ENCODE measurements at places on chromosomes 3 and 15.

GRCh38 chr3:109731639-109732473, 394.5 kb upstream of the DPPA4 start:
- DNase-seq: peak; percentile 68

DNA sequence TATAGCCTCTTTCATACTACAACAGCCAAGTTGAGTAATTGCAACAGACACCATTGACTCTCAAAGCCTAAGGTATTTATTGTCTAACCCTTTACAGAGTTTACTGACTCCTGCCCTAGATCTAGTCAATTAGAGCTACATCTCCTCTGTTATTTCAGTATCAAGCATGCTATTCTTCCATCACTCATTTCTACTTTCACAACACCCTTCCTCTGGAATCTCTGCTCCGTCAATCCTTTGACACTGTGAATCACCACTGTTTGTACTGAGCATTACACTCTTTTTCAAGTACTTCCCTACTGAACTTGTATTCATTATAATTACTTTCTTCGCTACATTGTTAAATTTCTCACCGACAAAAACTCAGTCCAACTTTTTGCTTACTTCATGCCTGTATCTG, 121.8 kb downstream of the ZNF609 start:
- DNase-seq: no peak

GRCh38 chr3:42490243-42490642, 12.2 kb upstream of the VIPR1 start:
- no peak for DNase-seq

- DNase-seq: no peak
Observed at GRCh38 chr3:82132210-82133069, 371.0 kb upstream of the GBE1 start.

GRCh38 chr15:74892313-74892712, 2.5 kb downstream of the MPI start:
- DNase-seq: no peak

GRCh38 chr15:56064152-56064551, 70.7 kb upstream of the NEDD4 start:
- no peak for DNase-seq

DNA sequence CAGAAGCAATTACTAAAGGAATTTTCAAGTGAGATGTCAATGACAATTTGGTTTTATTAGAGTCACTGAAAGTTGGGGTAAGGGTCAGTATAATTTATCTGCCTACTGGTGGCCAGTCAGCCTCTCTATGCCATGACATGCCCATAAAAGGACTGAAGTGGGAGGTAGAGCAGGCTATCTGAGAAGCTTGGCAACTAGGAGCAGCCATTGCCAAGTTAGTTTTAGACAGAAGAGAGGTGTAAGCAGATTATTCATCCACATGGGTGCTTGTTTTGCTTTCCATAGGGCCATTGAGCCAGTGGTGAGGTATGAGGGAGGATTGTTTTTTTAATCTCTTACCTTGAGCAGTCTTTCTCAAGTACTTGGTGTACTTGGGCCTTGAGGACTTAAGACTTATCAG, 8.1 kb upstream of the RBP1 start:
- DNase-seq: no peak

DNA sequence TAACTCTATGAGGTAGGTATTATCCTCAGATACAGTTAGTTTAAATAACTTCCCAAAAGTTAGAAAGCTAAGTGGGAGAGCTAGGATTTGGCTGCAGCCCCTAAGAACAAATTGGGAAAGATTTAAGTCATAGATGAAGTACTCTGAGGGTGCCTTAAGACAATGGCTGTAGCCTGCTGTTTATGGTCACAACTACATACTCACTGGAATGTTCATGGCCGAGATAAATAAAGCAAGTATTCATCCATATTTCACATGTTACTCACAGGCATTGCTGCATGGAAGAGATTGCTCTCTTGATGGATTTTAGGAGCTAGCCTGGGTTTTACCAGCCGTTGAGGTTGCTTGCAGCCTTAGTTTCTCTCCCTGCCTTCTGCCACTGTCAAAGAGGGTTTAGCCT, 145.0 kb downstream of the CMSS1 start:
- no peak for DNase-seq

- no peak for DNase-seq
Observed at GRCh38 chr3:184846496-184846895, 34.5 kb downstream of the VPS8 start.

DNA sequence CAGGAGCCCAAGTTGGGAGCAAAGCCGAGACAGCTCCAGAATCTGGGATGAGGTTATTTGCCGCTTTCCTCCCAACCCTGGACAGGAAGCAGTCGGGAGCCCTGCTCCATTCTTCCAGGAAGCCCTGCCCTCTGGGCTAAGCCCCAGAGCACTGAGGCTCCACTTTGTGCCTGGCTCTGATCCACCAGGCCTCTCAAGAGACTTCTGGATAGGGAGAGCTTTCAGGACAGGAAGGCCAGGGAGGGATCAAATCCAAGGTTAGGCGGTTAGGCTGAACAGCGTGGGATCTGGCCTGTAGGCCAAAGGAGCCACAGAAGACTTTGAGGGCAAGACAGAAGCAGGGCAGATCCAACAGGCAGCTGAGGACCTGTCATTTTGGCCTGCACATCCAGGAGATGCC, 835 bp downstream of the STOML1 start:
- DNase-seq: no peak

DNA sequence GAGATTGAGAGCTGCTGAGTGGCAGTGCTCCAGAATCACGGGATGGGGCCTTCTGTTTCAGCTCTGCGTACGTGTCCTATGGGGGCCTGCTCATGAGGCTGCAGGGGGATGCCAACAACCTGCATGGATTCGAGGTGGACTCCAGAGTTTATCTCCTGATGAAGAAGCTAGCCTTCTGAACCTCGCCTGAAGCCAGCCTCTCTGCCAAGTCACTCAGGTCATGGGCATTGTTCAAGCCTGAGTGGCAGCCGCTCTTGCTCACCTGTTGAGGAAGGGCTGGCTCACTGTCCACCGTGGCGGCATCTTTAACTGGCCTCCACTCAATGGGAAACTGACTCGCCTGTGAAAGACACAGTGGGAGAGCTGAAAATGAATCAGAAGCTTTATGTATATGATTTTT, 6.6 kb downstream of the POLR2H start:
- no peak for DNase-seq

- no peak for DNase-seq
Observed at GRCh38 chr15:43238671-43239131, 17.9 kb upstream of the EPB42 start.

- DNase-seq: no peak
Observed at GRCh38 chr3:123764647-123765046, 119.5 kb downstream of the MYLK start.

DNA sequence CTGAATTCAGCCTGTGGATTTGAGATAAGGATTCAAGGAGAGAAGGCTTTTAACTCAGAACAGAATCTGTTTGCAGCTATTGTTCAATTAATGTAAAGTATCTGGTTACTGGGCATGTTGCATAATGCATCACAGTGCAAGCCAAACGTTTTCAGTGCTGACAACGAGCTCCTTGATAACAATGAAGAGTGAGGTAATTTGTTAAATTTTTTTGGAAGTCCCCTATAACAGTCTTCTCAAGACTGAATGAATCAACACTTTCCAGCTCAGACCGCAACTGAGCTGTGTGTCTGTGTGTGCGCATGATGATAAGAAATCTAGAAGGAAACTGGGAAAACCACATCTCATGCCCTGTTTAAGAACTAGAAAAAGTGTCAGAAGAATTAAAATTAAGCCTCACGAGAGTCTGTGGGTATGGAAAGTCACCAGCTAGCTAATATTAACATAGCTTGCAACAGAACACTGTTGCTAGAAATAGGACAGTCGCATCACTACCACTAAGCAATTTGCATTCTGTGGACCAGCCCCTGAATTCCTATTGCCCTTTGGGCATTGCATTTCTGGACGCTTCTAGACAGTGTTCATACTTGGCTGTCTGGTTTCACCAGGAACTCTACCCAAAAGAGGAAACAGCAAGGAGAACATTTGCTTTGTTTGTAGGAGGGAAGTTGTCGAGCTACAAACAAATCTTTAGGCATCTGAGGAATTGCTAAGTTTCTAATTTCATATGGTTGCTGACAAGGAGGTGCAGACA, 43.7 kb upstream of the ATP2C1 start:
- DNase-seq: peak; percentile 62

GRCh38 chr3:64046996-64047594, 23.8 kb upstream of the PSMD6 start:
- DNase-seq: no peak

DNA sequence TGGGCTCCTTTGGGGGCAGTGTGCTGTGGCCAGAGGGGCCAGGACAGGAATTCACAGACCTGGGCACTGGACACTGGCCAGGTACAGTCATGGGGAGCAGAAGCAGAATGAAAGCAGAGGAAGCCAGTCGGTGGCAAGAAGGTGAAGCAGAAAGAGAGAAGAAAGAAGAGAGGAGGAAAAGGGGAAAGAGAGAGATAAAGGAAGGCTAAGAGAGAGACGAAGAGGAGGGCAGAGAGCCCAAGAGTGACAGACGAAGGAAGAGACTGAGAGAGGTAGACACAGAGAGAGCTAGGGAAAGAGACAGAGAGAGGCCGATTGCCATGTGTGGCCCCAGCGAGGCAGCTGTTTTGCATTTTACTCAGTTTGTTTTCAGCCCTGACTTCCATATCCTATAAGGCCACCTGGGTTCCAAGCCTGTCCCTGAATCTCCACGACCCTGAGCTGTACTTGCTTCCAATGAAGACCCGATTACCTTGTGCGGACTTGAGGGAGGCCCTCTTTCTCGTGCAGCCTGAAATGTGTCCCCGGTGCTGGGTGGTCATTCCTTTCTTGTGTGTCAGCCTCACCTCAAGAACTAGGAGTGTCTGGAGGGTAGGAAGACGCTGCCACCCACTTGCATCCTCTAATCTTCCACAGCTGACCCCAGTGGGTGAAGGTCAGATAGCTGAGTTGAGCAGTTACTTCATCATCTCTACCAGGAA, 73.9 kb downstream of the LSM3 start:
- no peak for DNase-seq

DNA sequence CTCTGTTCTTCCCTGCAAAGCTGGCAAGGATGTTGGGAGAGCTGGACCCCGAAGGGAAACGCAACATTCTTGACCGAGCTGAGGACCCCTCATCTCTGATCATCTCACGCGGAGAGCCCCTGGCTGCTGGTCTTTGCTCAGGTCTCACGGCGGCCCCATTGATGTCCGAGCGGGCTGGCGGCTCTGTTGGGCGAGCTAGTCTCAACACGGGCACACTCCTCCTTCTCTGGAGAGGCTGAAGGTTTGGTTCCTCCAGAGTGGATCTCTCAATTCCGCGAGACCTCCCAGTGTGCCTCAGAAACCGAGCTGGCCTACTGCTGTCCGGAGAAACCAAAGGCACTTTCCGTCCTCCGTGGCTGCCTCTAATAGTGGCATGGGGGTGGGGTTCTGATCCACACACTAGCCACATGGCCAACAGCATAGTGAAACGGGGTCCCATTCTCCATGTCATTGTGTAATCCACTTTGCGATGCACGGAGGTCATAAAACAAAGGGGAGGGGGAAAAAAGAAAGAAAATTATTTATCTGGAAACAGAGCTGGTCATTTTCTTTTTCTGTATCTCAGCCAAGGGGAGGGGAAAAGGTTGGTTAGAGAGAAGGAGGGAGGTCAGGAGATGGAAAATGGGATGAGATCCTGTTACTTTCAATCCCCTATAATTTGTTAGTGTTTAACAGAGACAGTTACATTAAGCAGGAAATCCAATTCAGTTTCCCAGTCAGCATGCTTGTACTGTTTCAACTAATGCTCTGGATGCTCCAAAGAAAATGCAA, 1.3 kb downstream of the CCDC80 start:
- DNase-seq: no peak

DNA sequence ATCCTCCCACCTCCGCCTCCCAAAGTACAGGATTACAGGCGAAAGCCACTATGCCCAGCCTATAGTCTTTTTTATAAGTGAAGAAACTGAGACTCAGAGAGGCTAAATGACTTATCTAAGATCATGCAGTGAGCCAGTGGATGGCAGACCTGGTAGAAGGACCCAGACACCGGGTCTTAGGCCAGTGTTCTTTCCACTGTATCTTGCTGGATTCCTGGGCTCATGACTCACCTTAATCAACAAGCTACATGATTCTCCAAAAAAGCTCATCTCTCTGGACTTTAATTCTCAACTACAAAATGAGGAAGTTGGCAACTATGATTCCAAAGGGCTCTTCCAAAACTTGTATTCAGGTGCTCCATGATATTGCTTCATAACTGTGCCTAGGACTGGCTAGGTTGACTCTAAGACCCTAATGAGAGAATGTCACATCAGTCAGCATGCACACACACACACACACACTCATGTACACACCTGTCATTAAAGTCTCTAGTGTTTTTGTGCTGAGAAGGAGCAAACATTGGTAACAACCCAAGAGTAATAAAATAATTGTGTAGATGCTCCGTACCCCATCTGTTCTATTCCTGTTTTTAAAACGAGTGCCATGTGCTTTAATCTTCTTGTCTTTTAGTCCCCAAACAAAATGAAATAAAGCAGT, 89.7 kb upstream of the SLC4A7 start:
- DNase-seq: no peak

GRCh38 chr3:187130346-187131066, 8.8 kb downstream of the RPL39L start:
- DNase-seq: peak; percentile 50

DNA sequence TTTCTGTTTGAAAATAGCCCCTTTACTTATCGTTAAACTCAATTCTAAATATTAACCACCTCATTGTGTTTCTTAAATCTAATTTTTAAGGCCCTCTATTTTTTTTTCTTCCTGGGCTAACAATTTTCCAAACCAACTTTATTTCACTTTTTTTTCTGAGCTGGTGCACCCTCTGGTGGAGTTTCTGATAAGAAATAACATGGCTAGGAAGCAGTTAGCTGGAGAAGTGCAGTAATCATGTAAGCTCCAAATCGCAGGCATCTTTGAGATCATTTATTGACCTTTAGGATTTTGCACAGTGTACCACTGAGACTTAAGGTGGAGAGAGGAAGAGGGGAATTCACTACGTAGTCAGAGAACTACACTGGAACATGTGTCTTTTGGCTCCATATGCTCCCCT, 6.4 kb downstream of the TMEM207 start:
- DNase-seq: no peak

DNA sequence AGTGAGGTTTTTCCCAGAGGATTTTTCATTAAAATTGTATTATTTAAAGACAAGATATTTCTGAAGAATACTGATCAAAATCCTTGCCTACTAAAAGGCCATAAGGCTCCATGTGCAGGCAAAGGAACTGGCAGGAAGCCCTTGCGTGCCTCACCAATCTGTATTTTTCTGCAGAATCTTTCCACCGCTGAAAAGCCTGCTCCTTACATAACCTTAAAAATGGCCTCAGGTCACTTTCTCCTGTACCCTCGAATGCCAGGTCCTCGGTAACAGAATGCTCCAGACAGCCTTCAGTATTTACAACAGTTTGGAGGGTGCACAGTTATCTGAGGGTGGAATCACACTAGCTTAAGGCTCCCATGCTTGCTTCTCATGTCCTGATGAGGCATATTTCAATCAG, 3.2 kb downstream of the MORC1 start:
- DNase-seq: no peak

DNA sequence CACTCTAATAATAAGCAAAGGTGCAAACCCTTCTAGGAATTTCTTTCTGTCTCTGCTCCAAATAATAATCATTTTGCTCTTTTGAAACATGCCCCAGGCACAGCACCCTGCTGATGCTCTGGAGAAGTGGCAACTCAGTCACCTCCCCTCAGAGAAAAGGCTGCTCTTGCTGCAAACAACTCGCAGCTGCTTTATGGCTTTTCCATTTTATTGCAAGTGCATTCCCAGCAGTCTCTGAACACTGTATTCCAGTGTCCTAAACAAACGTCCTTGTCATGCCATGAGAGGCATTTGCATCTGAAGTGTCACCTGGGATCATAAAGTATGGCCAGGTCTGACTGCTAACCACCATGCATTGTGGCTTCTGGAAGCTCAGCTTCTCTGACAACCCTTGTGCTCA, 358.1 kb upstream of the TRIM42 start:
- DNase-seq: no peak

- no peak for DNase-seq
Observed at GRCh38 chr3:187264021-187264420, 27.5 kb downstream of the MASP1 start.
